Stimulated activated CD4-positive, alpha-beta T cell treated with anti-CD3 and anti-CD28 coated beads, TNF-alpha, amount 100 ng/mL, for 4 hours (primary cell): ENCODE measurements at places on chromosomes 1 and 21.

- DNase-seq = no peak
Observed at GRCh38 chr1:232620356-232620969, 9.5 kb downstream of the SIPA1L2 start.

DNA sequence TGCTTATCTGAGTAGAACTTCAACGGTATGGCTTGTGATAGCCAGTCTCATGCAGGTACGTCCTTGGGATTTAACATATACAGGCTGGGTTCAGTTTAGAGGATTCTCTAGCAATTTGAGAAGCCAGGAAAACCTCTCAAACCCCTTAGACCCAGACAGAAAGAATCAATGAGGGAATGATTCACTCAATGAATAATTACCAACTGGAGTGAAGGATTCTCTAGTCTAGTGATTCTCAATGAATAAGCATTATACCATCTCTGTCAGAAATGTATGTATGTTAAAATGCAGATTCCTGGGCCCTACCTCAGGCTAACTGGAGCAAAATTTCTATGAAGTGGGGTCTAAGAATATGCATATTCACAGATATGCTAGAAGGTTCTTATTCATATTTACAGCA is 54.5 kb upstream of the APP start:
- no peak for DNase-seq

GRCh38 chr1:9615316-9616063 is 26.8 kb downstream of the TMEM201 start:
- DNase-seq = no peak

DNA sequence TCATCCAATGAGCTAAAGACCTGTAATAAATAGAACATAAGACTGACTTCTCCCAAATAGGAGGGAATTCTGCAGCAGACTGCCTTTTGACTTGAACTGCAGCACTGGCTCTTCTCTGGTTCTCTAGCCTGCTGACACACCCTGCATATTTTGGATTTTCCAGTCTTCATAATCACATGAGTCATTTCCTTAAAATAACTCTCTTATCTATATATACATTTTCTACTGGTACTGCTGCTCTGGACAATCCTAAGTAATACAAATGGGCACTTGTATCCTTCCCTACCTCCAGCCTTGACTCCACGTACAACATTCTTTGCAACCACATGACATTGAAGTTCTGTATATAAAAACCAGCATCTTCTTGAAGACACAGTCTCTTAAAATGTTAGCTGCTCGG is 429.4 kb upstream of the TMPRSS15 start:
- no peak for DNase-seq
